ENCODE measurements at places on chromosomes 1 and 21.
A peak's percentile ranks its signal among the peaks of the same experiment; 100 is the strongest.

DNA sequence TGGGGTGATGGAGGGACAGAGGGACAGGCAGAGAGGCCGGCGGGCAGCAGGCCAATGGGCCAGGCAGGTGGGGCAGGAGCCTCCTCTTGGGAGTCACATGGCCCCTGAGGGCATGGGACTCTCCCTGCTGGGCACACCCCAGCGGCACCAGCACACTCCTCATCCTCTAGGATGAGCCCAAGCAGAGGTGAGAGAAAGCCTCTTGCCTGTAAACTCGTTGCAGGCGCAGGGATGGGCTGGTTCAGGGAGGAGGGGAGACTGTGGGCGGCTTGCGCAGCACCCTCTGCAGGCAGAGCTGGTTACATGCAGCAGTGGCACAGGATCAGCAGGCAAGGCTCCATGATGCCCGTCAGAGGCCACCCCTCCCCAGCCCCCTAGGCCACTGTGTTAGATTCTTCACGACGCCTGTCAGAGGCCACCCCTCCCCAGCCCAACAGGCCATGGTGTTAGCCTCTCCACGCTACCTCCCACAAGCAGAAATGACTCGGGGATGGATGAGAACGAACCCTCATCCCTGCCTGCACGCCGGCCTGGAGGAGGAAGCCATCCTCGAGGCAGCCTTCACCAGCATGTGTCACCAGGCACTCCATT lies 209.7 kb upstream of the VAMP3 start:
- no peak for DNase-seq

DNA sequence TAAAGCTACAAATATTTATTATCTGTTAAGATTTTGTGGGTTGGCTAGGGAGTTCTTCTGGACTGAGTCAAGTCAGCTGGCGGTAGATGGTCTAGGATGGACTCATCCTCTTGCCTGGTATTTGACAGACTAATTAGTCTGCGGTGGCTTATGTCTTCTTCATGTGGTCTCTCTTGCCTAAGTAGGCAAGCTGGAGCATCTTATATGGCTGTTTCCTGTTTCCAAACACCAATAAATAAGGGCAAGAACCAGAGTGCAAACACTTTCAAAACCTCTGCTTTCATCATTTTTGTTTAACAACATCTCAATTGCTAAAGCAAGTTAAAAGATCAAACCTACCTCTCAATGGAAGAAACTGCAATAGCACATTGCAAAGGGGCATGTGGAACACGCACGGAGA lies 484.8 kb downstream of the PTPRC start:
- no peak for DNase-seq

- DNase-seq = no peak
Measured at GRCh38 chr1:164635803-164636731, 77.1 kb downstream of the PBX1 start.

DNA sequence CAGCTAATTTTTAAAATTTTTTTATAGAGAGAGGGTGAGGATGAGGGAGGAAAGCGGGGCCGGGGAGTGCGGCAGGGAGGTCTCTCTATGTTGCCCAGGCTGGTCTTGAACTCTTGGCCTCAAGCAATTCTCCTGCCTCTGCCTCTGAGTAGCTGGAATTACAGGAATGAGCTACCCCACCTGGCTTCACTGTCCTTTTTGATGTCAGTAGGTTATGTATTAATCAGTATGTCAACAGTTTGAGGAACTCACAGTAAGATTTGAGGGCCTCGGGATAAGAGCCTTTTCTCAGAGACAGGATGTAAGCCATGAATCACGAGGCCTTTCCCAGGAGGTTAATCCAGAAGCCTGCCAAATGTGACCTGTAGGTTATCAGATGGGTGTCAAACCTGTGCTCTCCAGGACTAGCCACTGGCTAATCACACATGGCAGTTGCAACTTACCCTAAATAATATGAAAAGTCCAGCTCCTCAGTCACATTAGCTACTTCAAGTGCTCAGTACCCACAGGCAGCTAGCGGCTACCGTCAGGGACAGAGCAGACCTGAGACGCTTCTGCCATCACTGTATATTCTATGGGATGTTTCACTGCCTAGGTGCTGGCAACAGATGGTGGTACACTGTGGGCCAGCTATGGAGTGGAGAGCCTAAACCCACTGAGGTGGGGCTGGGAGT lies 33.1 kb downstream of the TRIM67 start:
- DNase-seq = no peak

GRCh38 chr1:183480971-183481441 lies 8.7 kb downstream of the SMG7 start:
- DNase-seq = no peak

GRCh38 chr1:236051242-236051791 lies 13.6 kb downstream of the NID1 start:
- DNase-seq = no peak

DNA sequence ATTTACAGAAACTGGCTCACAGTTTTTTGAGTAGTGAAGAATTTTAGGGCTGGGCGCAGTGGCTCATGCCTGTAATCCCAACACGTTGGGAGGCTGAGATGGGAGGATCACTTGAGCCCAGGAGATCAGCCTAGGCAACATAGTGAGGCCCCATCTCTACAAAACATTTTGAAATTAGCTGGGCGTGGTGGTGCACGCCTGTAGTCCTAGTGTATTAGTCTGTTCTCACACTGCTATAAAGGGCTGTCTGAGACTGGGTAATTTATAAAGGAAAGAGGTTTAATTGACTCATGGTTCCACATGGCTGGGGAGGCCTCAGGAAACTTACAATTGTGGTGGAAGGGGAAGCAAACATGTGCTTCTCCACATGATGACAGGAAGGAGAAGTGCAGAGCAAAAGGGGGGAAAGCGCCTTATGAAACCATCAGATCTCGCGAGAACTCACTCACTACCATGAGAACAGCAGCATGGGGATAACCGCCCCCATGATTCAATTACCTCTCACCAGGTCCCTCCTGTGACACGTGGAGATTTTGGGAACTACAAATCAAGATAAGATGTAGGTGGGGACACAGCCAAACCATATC lies 24.4 kb upstream of the DYRK1A start:
- DNase-seq = no peak

GRCh38 chr1:196567238-196567637 lies 41.0 kb downstream of the KCNT2 start:
- DNase-seq = no peak

GRCh38 chr1:154403261-154403943 lies 1.7 kb upstream of the IL6R start:
- DNase-seq = peak; percentile 58

- no peak for DNase-seq
Measured at GRCh38 chr21:42426424-42426823, 22.7 kb downstream of the UBASH3A start.

GRCh38 chr21:31182231-31183140 lies 144.2 kb upstream of the KRTAP19-8 start:
- no peak for DNase-seq

DNA sequence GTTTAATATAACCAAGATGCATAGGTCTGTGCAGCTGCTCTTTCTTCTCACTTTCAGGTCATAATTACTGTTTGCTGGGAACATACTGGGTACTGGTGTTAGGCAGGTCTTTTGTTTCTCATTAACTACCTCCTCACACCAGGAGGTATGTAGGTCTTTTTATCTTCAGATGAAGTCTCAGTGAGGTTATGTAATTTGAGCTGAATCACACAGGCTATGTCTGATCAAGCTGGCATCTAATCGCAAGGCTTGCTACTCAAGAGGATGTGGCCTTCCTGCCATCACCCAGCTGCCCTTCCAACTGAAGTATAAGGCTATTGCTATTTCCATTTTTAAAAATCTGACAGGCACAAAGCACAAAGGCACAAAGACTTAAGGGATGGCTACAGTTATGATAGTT lies 96.4 kb downstream of the RUNX1 start:
- no peak for DNase-seq

DNA sequence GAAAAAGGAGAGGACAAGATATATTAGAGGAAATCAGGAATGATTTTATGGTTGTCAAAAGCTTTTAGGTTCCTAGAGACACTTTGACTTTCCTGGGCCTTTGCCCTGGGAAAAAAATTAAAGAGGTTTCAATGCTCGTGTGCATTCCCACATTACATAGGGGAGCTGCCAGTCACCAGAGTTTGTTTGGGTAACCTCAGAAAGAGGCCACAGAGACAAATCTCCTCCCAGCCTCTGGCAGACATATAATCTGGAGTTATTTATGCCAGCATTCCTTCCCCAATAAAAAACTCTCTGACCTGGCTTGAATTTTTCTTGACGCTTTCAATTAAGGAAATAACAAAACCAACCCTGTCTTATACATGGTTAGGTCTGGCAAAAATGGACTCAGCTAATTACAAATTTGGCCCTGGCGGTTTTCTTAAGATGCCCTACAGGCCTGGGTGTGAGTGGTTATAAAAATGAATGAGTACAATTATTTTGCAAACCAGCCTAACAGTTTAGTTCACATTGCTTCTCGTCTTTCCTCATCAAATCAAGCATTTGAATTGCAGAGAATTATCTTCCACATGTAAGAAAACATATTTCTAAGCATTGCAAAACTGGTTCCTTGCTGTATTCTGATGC lies 63.7 kb downstream of the WLS start:
- no peak for DNase-seq

- no peak for DNase-seq
Measured at GRCh38 chr1:105874621-105875020, 1181.9 kb upstream of the PRMT6 start.

DNA sequence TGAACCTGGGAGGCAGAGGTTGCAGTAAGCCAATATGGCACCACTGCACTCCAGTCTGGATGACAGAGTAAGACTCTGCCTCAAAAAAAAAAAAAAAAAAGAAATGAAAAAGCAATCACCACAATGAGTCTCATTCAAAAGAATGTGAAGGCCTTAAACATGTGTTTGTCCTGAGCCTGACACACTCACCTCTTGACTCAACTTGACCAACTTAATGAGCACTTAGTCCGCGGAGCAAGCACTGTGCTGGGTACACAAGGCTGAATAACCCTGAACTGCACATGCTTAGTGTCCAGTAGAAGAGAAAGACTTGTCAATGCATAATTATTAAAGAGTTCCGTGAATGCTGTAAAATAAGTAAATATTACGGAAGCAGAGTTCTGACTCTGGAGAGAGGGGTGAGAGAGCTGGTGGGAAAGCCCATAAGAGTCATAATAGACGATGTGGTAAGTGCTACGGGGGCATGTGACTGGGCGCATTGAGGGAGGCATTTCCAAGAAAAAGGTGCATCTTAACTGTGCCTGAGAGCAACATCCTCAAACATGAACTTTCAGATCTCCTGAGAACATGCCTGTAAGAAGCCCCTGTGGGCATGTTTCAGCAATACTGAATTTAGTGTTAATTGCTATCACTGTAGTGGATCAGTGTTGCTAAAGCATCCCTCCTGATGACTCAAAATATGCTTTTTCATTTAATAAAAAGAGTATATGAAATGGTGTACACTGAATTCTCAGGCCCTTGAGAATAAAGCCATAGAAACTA lies 27.2 kb downstream of the MCOLN2 start:
- DNase-seq = no peak

DNA sequence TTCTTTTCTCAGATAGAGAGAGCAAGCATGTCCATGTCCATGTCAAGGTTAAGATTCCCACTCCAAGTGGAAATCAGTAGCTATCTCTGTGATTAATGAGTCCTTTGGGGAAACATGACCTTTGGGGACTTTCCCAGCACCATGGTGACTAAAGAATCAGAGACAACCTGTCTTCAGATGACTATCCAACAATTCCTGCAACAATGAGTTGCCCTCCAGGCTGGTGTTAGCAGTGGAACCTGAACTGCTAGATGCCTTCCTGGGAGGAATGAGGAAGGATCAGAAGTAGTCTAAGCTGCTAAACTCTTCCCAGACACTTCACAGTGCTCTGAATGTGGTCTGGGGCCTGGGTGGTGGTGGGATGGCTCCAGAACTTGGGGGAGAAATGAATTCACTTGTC lies 6.5 kb downstream of the S100A9 start:
- DNase-seq = no peak

DNA sequence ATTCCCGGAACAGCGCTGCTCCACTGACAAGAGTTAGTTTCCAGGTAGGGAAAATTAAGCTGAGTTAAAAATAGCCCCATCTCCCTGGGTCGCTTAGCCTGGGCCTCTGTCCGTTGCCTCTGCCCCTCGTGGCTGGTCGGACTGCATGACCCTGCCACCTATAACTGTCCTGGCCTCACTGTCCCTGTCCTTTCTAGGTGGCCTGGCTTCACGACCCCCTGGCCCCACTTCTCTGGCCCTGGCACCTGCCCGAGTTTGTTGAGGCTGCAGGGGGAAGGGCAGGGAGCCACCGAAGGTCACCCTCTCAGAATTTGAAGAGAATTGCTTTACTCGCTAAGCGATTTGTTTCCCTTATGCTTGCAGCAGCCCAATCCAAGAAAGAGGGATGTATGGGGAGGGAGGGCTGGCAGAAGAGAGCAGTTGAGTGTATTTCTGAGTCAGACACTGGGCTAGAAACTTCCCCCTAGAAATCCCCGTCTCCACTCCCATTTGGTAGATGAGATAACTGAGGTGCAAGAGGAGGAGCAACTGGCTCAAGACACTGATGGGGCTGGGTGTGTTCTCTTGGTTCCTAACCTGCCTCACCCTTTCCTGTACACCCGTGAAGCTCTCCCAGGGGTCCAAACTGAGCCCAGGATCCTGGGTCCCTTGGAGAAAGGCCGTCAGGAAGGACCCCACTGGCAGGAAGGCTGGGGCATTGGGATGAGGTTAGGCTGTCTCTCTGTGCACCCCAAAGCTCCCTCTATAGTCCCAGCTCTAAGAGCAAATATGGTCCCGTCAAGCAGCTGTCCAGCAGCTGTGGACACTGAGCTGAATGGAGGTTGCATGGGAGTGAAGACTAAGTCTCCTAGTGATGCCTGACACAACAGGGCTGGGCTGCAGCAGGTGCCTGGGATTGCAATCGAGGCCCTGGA lies 2.9 kb upstream of the EDN2 start:
- DNase-seq = no peak

GRCh38 chr1:164824542-164824941 lies 265.6 kb downstream of the PBX1 start:
- DNase-seq = no peak

GRCh38 chr1:222382171-222382570 lies 165.7 kb downstream of the HHIPL2 start:
- no peak for DNase-seq

DNA sequence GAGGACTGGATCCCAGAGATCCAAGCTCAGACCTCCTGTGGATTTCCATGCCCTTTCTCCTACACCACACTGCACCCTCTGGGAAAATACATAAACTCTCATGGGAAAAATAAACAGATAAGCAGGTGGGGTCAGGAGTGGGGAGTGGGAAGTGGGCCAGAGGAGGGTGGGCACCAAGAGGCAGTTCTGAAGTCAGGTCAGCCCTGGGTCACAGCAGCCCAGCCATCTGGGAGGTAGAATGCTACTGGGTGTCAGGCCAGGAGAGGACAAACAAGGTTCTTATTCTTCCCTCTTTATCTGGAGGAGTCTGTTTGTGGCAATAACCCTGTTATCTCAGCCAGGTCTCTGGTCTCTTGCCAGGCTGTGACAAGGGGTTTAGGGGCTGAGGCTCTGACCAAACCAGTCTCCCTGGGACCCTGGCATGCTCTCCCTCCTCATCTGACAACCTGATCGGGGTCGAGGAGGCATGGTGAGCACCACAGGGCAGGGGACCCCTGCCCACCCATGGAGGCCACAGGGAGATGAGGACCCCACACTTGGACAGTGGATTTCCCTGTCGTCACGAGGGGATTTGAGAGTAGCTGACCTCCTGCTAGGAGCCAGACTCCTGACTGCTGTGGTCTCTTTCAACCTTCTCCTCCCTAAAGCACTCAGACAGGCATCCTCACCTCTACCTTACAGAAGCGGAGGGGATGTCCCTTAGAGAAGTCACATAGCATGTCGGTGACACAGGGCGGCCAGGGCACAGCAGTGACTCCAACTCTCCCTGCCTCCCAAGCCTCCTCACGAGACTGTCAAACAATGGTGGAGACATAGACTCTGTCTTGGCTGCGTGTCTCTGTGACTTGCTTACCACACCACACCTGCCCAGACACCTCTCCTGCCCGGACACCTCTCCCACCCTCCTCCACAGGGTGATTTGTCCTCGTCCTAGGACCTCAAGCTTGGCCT lies 51.3 kb upstream of the IFFO2 start:
- DNase-seq = no peak

Data from tibial artery (tissue), 4 donors.